Fibroblast of villous mesenchyme (primary cell): ENCODE measurements at places on chromosomes 1 and 21.

GRCh38 chr1:107413546-107413945 lies 272.7 kb downstream of the NTNG1 start:
- DNase-seq: no peak

- no peak for DNase-seq
Measured at GRCh38 chr1:166036092-166036491, 130.7 kb downstream of the FAM78B start.

DNA sequence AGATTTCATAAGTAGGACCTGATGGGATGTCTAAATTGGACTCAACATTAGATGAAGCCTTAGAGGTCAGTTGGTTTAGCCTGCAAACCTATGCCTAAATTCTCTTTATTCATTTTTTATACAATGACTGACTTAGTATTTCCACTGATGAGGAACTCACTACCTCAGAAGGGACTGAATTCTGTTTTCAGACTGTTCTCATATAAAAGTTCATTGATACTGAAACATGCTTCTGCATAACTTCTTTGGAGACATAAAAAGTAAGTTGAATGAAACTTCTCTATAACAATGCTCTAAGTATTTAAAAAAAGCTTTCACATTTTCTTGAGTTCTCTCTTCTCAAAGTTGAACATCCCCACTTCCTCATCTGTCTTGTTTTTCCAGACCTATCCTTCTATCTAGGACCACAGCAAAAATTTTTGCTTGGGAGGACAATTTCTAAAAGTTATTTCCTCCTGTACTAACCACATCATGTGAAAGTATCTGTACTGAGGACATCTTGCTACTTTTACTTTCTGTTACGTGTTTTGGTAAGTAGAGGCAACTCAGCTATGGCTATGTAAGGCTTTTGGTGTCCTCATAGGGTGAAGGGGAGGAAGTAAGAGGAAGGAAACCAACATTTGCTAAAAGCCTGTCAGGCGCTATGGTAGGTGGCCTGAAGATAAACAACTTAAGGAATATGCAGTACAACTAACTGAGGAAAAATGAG lies 64.1 kb downstream of the USP24 start:
- no peak for DNase-seq

- peak; percentile 97 for DNase-seq
Measured at GRCh38 chr1:27418326-27419185, 26.1 kb downstream of the GPR3 start.

DNA sequence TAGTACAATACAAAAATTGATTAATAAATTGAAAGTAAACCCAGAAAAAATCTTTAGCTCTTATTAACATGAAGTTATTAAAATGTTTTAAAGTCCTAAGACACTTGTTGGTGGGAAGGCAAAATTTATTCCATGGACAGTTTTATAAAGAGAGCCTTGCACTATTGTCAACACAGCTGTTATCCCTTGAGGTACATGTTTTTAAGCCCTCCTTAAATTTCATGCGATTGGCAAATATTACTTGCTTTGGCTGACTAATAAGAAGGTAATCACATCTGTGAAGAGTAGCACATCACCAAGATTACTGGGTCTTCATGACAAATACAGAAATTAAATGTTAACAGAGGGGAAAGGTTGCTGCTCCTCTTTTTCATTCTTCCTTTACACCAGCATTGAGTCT lies 611.1 kb downstream of the BRINP3 start:
- DNase-seq: no peak

GRCh38 chr1:113018911-113019310 lies 54.1 kb upstream of the LRIG2 start:
- no peak for DNase-seq

- no peak for DNase-seq
Measured at GRCh38 chr1:84268346-84268745, 33.2 kb upstream of the SAMD13 start.

- peak; percentile 47 for DNase-seq
Measured at GRCh38 chr1:220786337-220787068, at the start of gene MTARC1. MTARC1 (plus strand) TSS chr1:220786913; CDS start chr1:220786945, 32 bp downstream.
